Activated CD4-positive, alpha-beta T cell treated with anti-CD3 and anti-CD28 coated beads, Interleukin-2, amount 10 ng/mL, durations not matched to agents 7 days and 5 days (primary cell): ENCODE measurements at places on chromosomes 13 and 19. TPM values are rescaled to one million over a fixed set of nuclear protein-coding genes. Genes with fewer than 3 reads are reported as not detected.

The HIF3A gene
- total RNA-seq: not detected

DNA sequence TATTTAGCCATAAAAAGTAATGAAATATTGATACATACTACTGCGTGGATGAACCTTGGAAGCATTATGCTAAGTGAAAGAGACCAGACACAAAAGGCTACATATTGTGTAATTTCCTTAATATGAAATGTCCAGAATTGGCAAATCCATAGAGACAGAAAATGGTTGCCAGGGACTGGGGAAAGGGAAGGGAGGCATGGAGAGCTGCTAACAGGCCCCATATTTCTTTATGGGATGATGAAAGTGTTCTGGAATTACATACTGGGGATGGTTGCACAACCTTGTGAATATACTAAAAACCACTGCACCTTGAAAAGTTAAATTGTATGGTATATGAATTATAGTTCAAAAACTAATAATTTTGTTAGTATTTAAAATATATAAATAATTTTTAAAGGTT, 3.6 kb downstream of the IFT88 start:
- H3K4me3 ChIP-seq: no peak overlapping the region
- no peak for DNase-seq
- H3K36me3 ChIP-seq: peaks cover 6% of the 10 kb centered on the region
- H3K4me1 ChIP-seq: peaks cover 19% of the 10 kb centered on the region
- no peak overlapping the region for H3K27ac ChIP-seq

- H3K27me3 ChIP-seq: no peaks in the 10 kb centered on the region
- no peak overlapping the region for H3K27ac ChIP-seq
- H3K4me3 ChIP-seq: no peak overlapping the region
- no peaks in the 10 kb centered on the region for H3K36me3 ChIP-seq
- no peaks in the 10 kb centered on the region for H3K4me1 ChIP-seq
Observed at GRCh38 chr13:74870865-74871264, 611.1 kb downstream of the TBC1D4 start.

DNA sequence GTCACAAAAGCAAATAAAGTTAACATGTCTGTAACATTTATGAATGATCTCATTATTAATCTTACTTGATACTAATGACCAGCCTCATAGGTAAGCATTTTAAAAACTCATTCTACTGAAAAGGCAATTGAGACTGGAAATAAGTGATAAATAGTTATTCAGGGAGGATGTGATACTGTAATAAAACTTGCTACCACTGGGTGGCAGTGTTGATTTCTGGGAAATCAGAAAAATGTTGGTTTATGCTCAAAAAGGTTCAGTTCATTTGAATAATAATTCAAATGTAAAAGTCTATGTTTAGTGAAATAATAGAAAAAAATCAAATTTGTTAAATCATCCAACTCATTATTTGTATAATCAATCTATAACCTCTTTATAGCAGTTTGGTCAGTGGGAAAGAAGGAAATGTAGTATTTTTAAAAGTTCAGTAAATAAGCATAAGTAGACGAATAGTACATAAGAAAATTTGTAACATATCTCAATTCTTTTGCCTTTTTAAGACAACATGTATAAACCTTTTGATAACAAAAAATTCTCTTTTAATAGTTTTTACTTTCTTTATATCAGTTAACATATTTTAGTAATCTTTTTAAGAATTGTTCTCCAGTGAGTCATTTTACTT, 9.6 kb downstream of the ABHD13 start:
- DNase-seq: peak; percentile 62
- no peak overlapping the region for H3K4me3 ChIP-seq
- peaks cover 34% of the 10 kb centered on the region for H3K4me1 ChIP-seq
- no peak overlapping the region for H3K27ac ChIP-seq

DNA sequence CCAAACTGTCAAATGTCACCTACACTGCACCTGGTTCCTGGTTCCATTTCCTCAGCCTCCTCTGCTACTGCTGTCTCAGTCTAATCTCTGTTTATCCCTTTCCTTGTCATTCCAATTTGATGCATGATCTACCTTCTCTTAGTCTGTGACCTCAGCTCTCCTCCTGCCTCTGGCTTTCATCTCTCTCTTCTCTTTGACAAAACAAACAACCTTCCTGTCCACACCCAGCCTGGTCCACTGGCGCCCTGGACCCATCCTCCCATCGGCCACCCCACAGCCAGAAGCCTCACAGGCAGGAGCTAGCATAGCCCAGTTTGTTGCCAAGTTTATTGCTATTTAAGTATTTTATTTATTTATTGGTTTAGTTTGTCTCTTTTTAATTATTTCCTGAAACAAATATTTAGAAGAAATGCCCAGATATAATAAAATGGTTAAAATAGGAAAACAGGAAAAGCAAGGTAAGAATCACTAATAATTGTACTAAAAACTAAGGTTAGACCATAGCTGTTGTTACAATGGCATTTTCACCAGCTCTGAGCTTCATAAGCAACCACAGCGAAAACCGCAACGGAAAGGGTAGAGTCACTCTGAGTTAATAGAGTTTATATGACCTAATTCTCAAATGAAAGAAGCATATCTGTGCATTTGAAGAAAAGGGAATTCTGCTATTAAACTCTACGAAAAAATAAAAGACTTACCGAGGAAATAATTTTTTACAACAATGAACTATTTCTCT, 68.6 kb downstream of the EFNB2 start:
- no peak for DNase-seq
- no peaks in the 10 kb centered on the region for H3K27me3 ChIP-seq
- H3K36me3 ChIP-seq: no peaks in the 10 kb centered on the region
- H3K4me1 ChIP-seq: no peaks in the 10 kb centered on the region
- H3K4me3 ChIP-seq: no peak overlapping the region

GRCh38 chr19:39308531-39309304, 11.9 kb downstream of the LRFN1 start:
- no peak for DNase-seq
- H3K4me1 ChIP-seq: no peaks in the 10 kb centered on the region
- H3K27me3 ChIP-seq: peaks cover 3% of the 10 kb centered on the region
- H3K27ac ChIP-seq: no peak overlapping the region
- peaks cover 18% of the 10 kb centered on the region for H3K36me3 ChIP-seq
- no peak overlapping the region for H3K4me3 ChIP-seq

DNA sequence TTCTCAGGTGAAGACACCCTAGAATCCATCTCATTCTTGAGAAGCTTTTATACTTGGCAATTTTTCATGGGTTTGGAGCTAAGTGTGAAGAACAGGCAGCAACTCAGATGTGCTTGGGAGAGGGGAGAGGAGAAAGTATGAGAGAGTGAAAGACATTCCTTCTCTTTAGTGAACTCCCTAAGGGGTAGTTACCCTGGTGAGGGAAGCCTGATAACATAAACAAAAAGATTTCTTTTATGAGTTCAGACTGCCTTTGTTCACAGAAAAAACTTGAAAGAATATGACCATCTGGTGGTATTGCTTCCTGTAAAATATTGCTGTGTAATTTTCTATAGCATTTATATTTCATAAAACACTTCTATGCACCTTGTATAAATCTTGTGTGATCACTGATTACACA, at the start of gene STOML3:
TSS of gene STOML3 (minus strand) at position 139 of the 400 bp plus-strand sequence. CDS start at position 29, 110 bp downstream.
- peaks cover 6% of the 10 kb centered on the region for H3K27me3 ChIP-seq
- no peak within 1 kb of the TSS for H3K27ac ChIP-seq
- no peak within 1 kb of the TSS for H3K4me3 ChIP-seq
- DNase-seq: no peak
- H3K36me3 ChIP-seq: no peaks in the 10 kb centered on the region

DNA sequence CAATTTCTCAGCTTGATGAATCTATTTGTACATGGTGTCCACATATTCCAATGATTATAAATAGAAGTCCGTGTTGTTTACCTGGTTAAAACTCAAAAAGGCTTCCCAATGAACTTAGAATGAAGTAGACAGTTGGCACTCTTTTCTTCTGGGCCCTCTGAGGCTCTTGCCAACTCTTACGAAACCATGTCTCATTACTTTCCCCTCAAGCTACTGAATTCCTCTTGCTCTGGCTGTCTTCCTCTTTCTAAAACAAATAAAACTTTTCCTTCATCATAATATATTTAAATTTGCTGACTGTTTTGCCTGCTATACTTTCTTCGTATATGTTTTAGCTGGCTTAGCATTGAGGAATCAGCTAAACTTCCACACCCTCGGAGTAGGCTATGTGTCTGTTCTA, 139.7 kb downstream of the SLITRK6 start:
- H3K4me3 ChIP-seq: no peak overlapping the region
- no peak for DNase-seq
- no peaks in the 10 kb centered on the region for H3K4me1 ChIP-seq
- H3K36me3 ChIP-seq: no peaks in the 10 kb centered on the region
- H3K27ac ChIP-seq: no peak overlapping the region
